Endodermal cell (in vitro differentiated cells): ENCODE measurements at places on chromosomes 5 and 9. TPM values are rescaled to one million over a fixed set of nuclear protein-coding genes. Genes with fewer than 3 reads are reported as not detected.

DNA sequence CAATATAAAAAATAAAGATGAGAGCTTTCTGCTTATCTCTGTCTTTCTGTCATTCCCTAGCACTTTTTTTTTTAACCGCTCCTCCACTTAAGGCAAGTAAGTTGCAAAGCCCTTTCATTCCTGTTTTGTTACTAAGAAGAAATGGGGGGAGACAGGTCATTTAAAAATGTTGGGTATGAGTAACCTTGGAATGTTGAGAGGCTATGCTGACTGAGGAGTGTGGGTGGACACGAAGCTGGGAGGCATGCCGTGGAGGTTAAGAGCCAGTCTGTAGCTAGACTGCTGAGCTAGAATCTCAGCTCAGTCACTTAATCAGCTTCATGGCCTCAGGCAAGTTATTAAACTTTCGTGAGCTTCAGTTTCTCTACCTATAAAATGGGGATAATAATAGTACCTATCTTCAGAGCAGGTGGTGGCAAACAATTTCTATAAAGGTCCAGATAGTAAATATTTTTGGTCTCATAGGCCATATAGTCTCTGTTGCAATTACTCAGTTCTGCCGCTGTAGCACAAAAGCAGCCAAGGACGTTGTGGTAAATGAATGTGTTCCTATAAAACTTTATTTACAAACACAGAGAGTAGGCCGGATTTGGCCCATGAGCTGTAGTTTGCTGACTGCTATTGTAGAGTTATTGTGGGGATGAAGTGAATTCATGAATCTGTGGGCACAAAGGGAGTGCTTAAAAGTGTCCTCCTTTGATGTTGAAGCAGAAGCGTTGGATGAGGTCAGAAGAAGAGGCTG, 220.0 kb downstream of the GABBR2 start:
- DNase-seq, result no peak

FBP2 gene
- total RNA-seq, result not detected in 2 replicates

PTGDS gene
- 21.0 to 27.9 TPM (median 22.1 TPM) in 3 replicates for total RNA-seq

GRCh38 chr9:97365634-97366033, 46.3 kb upstream of the TDRD7 start:
- DNase-seq, result no peak

GRCh38 chr9:20331095-20331685, 291.1 kb downstream of the MLLT3 start:
- no peak for DNase-seq

GRCh38 chr9:33903157-33903780, 86.3 kb downstream of the UBE2R2 start:
- no peak for DNase-seq

- no peak for DNase-seq
Observed at GRCh38 chr9:133333566-133333965, 2.4 kb downstream of the SURF6 start.

GRCh38 chr5:122170620-122171019, 41.3 kb downstream of the ZNF474 start:
- DNase-seq, result peak; percentile 74

- DNase-seq, result no peak
Observed at GRCh38 chr5:96931605-96932004, 4.3 kb upstream of the LNPEP start.

AQP3 gene
- 2.2 and 3.1 TPM in 2 replicates for total RNA-seq

- DNase-seq, result peak; percentile 63
Observed at GRCh38 chr5:150112201-150113046, 26.1 kb upstream of the CSF1R start.

DNA sequence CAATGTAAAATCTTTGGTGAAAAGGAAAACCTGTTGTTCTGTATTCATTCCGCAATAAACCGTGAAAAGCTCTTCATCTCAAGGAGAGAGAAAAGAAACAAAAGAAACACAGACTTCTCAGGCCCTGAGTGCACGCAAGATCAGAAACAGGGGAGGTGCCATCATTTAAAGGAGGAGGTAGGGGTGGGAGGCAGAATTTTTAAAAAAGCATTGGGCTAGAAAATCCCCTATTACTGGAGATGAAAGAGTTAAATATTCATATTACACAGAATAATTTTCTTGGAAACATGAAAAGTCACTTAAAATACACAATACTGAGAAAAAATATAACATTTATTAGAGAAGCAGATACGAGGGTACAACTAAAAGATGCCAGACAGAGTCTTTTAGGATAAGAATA, 56.3 kb downstream of the USP20 start:
- no peak for DNase-seq

GRCh38 chr5:87079219-87079618, 188.5 kb upstream of the RASA1 start:
- DNase-seq, result no peak
